Articular chondrocyte of knee joint (primary cell): ENCODE measurements at places on chromosomes 11 and 22. TPM values are rescaled to one million over a fixed set of nuclear protein-coding genes. Genes with fewer than 3 reads are reported as not detected.

UBQLN3 gene
- total RNA-seq = 0.11 and 0.13 TPM in 2 replicates

NECTIN1 gene
- 4.6 and 6.0 TPM in 2 replicates for total RNA-seq

C11orf16 gene
- total RNA-seq = not detected in 2 replicates

BIRC3 gene
- total RNA-seq = 3.3 and 8.3 TPM in 2 replicates

OR4D5 gene
- not detected in 2 replicates for total RNA-seq

EHF gene
- total RNA-seq = under 0.01 TPM in 1 of 2 replicates, not detected in the other
